ENCODE measurements at places on chromosomes 3 and 15. TPM values are rescaled to one million over a fixed set of nuclear protein-coding genes. Genes with fewer than 3 reads are reported as not detected.

The REC114 gene
- not detected for total RNA-seq

GRCh38 chr3:124362455-124362854 is 367.8 kb upstream of the UMPS start:
- DNase-seq: no peak

GRCh38 chr3:106542101-106542769 is 673.4 kb upstream of the CBLB start:
- no peak for DNase-seq

DNA sequence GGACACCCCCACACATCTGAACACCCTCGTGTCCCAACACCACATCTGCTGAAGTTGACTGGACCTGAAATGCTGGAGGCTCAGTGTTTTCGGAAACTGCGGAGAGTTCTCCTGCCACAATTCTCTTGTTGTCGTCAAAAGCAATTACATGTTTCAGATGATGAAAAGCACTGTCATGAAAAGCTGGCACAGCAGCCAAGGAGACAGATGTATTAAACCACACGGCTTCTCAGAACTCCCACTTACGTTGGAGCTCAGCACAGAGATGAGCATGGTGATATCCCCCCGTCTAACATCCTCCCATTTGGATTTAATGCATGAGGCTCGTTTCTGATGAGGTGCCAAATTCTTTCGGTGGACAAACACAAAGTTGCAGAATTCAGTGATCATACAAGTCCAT is 180.1 kb downstream of the RORA start:
- DNase-seq: no peak

DNA sequence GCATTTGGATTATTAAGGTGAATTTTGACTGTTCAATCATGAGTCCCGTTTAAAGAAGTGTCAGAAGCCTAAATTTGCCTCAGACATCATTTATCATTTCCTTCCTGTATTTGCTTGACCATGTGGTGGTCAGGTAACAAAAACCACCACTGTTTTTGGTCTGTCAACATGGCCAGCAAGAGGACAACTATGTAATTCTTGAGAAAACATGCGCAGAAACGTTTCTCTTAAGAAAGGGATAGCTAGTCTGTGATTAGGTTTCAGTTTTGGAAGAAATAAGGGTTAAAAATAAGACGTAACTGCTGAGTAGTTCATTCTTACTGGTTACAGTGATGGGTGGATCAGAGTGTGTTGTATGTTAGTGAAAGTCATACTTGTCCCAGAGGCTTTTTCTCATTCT is 204.5 kb downstream of the AKAP13 start:
- peak; percentile 29 for DNase-seq

The LMAN1L gene
- not detected for total RNA-seq

The WWTR1 gene
- total RNA-seq: 2.0 TPM

- DNase-seq: no peak
These were observed 40.9 kb downstream of the CCR4 start for GRCh38 chr3:32992310-32992686.

The CLSTN2 gene
- not detected for total RNA-seq

GRCh38 chr3:142987080-142987700 is 14.2 kb upstream of the U2SURP start:
- DNase-seq: peak; percentile 55

DNA sequence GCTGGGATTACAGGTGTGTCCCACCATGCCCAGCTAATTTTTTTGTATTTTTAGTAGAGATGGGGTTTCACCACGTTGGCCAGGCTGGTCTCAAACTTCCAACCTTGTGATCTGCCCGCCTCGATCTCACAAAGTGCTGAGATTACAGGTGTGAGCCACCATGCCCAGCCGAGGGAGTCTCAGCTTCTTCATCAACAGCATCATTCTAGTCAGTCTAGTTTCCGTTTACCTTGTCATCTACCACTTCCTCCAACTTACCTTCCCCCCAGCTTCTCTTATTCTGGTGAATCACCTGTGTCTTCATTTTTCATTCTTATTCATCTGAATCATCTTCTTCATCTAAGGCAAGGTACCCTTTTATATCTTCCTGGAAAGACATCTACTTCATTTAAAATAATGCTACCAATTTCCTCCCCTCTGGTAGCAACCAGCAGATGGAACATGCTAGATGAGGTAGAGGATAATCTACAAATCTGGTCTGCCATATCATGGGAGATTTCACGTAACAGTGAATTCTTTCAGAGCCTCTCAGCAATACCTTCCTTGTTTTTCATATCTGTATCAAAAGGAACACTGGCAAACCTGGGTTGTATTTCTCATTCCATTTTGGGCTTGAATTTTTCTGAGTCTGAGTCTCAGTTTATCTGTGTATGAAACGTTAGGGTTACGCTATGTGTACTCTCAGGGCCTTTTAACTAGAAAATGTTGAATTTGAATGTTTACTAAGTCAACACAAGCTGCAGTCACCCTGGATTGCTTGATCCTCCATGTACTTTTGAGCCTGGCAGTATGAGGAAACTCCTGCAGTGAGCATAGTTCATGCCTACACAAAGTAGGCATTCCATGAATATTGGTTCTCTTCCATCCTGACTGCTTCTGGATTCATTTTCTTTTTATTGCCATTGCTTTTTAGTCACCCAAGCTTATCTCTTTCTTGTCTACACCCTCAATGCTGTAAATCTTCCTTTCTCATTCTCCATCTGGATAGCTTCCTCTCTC is 16.8 kb downstream of the LPP start:
- DNase-seq: peak; percentile 10

GRCh38 chr3:146152834-146153233 is 8.2 kb downstream of the PLOD2 start:
- DNase-seq: no peak

The ZNF80 gene
- 1.7 TPM for total RNA-seq

The HDAC11 gene
- total RNA-seq: 3.8 TPM

- no peak for DNase-seq
These were observed 74.9 kb downstream of the FAM43A start for GRCh38 chr3:194760494-194761137.

DNA sequence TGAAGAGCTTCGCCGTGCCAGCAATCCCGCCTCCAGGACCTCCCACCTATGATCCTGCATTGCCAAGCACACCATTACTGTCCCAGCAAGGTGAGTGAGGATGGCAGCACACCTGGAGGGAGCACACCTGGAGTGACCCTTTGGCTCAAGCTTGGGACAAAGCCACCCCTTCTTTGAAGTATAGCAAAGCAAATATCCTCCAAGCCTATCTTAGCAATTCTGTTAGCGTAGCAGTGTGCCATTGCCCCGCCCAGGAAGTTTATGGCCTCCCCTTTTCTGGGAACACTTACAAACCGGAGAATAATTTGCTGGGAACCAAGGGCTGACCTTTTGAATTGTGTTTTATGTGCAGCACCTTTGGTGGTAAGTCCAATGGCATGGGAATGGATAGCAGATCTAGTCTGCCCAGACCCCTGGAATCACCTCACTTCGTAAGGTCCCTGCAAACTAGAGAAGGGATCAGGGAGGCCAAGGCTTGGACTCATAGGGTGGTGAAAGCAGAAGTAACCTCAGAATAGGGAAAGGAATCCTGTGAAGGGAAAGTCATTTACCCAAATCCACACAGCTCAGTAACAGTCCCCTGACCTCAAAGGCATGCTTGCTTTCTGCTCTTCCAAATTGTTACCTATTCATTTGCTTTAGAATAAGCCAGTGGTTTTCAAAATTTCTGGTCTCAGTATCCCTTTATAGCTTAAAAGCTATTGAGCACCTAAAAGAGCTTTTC is 70.1 kb downstream of the HCN4 start:
- no peak for DNase-seq

DNA sequence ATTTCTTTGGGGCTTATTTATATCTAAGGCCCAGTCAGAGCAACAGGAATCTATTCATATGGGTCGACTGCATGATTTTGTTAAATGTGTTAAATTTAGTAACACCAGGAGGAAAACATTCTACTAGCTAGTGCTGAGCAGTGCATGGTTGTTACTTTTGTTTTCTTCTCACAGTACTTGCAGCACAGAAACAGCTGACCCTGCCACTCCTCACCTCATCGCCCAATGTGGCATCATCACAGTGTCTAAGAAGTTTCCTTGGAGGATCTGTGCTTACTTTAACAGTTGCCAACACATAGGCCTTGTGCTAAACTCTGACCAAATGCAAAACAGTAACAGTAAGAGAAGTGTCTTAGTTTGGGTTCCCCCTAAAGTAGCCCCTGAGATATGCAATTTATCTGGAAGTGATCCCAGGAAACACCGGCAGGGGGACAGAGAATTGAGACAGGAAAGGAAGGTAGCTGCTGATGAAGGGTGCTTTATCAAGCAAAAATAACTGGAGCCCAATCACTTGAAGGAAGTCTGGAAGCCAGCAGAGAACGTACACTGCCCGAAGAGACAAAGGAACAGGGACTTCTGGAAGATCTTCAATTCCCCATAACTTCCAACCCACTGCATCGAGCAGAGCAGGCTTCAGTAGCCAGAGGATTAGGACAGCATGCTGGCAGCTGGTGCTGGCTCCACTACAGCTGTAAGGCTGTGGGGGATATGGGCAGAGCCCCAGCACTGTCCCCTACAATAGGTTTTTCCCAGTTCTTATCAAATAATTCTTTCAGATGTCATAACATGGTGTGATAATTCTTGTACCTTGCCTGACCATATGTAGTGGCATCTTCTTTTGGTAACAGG is 36.0 kb upstream of the ULK4 start:
- DNase-seq: no peak

- DNase-seq: no peak
These were observed 95.1 kb downstream of the LRIG1 start for GRCh38 chr3:66405701-66406091.

The MUC4 gene
- not detected for total RNA-seq

DNA sequence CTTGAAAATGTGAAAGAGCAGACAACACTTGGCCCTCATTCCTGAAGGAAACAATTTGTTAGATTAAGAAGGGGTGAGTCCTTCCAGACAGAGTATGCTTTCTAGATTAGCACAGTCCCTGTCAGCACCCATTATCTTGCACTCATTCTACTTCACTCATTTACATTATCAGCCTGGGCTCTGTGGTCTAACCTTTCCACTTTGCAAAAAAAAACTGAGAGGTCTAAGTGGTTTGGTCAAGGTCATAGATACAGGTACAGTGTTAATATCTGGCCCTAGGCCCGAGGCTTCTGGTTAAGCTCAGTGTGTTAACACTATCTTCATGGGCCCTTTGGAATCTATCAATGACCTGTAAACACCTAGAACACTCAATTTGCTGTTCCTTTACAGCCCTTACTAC is 123.4 kb upstream of the LRRN1 start:
- DNase-seq: no peak

- DNase-seq: no peak
These were observed 15.8 kb downstream of the SEMA6D start for GRCh38 chr15:47733085-47733484.

- DNase-seq: no peak
These were observed 33.2 kb upstream of the LEKR1 start for GRCh38 chr3:156792945-156793344.

GRCh38 chr3:53250881-53251605 is 4.8 kb downstream of the TKT start:
- DNase-seq: no peak

GRCh38 chr15:88702983-88703382 is 64.2 kb downstream of the ISG20 start:
- DNase-seq: no peak

- no peak for DNase-seq
These were observed 3.1 kb upstream of the NR1I2 start for GRCh38 chr3:119778811-119779210.

The PIGZ gene
- 0.47 TPM for total RNA-seq

- no peak for DNase-seq
These were observed 108.0 kb downstream of the KCNH8 start for GRCh38 chr3:19256313-19256712.

The AHSG gene
- total RNA-seq: not detected

The FOXL2 gene
- not detected for total RNA-seq

- no peak for DNase-seq
These were observed 58.8 kb downstream of the BTD start for GRCh38 chr3:15660055-15660935.

The BTLA gene
- 7.1 TPM for total RNA-seq

DNA sequence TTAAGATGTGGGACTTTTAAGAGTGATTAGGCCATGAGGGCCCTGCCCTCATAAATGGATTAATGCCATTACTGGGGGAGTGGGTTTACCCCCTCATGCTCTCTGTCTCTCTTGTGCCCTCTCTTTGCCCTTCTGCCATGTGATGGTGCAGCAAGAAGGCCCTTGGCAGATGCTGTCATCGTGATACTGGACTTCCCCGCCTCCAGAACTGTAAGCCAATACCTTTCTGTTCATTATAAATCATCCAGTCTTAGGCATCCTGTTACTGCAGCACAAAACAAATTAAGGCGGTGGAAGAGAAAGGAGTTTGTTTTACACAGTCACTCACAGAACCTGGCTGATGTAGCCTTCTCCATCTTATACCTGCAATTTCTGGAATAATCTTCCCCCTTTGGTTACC is 360.3 kb upstream of the TBL1XR1 start:
- DNase-seq: no peak

DNA sequence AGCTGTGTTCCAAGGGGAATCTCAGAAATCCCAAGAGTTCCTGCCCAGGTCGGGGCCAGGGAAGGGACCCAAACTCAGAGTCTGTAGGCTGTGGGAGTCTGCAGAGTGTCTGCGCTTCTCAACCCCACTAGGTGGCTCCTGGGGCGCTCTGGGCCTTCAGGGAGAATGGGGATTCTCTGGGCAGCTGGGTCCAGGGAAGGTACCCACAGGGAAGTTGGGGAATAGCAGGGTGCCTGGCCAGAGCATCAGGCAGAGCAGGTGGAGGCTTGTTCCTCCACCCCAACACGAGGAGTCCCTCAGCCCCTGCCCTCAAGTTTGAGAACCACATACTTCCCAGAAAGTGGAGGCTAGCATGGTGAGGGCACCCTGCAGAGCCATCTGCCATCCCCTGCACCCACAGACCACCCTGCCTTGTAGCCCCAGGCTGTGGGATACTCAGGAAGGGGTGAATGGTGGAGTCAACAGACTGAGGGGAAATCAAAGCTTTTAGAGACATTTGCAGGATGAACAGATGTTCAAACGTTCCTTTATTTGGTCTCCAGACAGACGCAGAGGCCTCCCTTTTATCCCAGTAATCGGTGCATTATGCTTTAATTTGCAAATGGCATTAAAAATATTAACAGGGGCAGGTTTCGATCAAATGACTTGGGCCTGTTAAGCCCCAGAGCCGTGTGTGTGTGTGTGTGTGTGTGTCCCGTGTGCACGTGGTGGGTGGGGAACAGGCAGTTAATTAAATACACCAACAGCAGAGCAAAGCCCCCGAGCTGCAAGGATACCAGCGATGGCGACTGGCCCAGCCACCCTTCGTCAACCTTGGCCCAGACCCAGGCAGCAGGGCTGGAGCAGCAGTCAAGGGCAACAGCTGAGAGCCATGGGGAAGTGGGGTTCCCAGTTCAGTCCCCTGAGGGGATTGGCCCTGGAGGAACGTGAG is 57.7 kb downstream of the DNAJB8 start:
- no peak for DNase-seq

The TMC3 gene
- not detected for total RNA-seq

DNA sequence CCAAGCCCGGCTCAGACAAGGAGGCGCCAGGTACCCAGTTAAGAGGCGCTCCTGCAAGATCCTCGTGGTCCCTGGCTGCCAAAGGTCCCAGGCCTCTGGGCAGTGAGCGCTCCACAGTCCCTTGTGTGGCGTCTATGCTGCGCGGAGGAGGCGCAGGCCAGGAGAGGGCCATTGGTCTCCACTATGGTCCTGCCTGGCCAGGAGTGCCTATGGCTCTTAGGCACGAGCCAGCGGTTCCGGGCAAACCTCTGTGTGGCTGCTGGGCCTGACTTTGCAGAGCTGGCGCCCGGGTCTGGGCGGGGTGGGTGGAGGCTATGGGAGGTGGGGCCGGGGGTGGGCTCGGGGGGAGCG is 660 bp upstream of the ADAMTSL3 start:
- DNase-seq: no peak

The GALNT15 gene
- total RNA-seq: not detected

The WDR72 gene
- not detected for total RNA-seq

All from CD4-positive, CD25-positive, alpha-beta regulatory T cell (primary cell).